Neural cell (in vitro differentiated cells): ENCODE measurements at places on chromosomes 11 and 22. TPM values are rescaled to one million over a fixed set of nuclear protein-coding genes. Genes with fewer than 3 reads are reported as not detected.

The NCR3LG1 gene
- 2.1 and 3.1 TPM in 2 replicates for polyA plus RNA-seq

The SERHL2 gene
- 0.80 and 0.99 TPM in 2 replicates for polyA plus RNA-seq

The PATE2 gene
- not detected in 2 replicates for polyA plus RNA-seq

The TBX1 gene
- not detected in 2 replicates for polyA plus RNA-seq

The EP300 gene
- 13.9 and 18.9 TPM in 2 replicates for polyA plus RNA-seq

The TRIM49D1 gene
- polyA plus RNA-seq: not detected in 2 replicates

The CALCA gene
- polyA plus RNA-seq: not detected in 2 replicates

The GAB4 gene
- not detected in 2 replicates for polyA plus RNA-seq

The TAF10 gene
- 30.9 and 39.7 TPM in 2 replicates for polyA plus RNA-seq

The CCDC116 gene
- polyA plus RNA-seq: 0.28 and 1.1 TPM in 2 replicates

The RRP8 gene
- 23.4 and 26.4 TPM in 2 replicates for polyA plus RNA-seq

The OR9I1 gene
- polyA plus RNA-seq: not detected in 2 replicates
